ENCODE measurements at places on chromosomes 5 and 9.

- DNase-seq = peak; percentile 7
Observed at GRCh38 chr9:110579034-110579861, at the start of gene SVEP1. Gene SVEP1 (minus strand): TSS chr9:110579741. CDS start chr9:110579543, 198 bp downstream.

- peak; percentile 3 for DNase-seq
Observed at GRCh38 chr9:93257808-93258331, 73.9 kb downstream of the WNK2 start.

DNA sequence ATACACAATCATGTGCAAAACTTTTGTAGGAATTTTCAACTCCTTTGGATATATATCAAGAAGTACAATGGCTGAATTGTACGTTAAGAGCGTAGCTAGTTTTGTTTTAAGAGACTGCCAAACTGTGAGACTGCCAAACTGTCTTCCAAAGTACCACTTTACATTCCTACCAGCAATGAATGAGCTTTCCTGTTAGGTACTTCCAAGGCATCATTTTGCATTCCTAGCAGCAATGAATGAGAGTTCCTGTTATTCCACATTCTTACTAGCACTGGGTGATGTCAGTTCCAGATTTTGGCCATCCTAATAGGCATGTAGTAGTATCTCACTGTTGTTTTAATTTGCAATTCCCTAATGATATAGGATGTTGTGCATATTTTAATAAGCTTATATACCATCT is 219.3 kb downstream of the KCNN2 start:
- no peak for DNase-seq

- DNase-seq = no peak
Observed at GRCh38 chr9:69768101-69768500, 8.3 kb upstream of the PTAR1 start.

- DNase-seq = no peak
Observed at GRCh38 chr5:154345255-154345952, 100.4 kb upstream of the SAP30L start.

- DNase-seq = no peak
Observed at GRCh38 chr5:54895816-54896341, 89.5 kb downstream of the ESM1 start.

GRCh38 chr5:96384353-96384752 is 48.7 kb downstream of the PCSK1 start:
- no peak for DNase-seq

DNA sequence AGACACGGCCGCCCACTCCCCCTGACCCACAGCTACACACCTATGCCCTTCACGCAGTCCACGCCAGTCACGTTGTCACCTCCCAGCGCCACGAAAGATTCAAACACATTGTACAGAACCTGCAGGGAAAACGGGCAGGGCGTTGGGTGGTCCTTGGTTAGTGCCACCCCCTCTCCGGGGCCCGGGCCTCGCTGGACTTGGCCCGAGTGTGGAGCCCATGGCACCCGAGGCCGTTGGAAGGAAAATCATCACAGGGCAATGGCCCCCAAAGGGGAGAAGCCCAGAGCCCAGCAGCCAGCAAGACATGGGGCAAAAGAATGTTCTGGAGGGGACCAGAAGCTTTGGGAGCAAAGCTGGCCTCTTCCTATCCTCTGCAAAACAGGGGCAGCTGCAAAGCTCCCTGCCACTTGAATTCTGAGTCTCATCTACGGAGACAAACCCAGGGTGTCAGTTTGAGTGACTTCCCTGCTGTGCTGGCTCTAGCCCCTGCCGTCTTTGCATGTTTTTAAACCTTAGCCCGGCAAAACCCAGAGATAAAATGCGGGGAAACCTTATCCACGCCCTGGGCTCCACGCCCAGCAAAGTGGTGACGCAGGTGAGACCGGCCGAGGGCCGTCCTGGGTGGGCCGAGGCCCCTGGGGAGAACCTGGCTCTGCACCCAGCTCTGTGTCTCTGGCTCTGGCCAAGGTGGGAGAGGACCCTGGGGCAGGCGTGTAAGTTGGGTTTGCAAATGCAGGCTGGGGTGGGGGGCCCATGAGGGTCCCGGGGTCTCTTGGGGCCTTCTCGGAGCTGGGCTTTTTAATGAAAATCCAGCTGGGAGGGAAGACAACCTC is 38.9 kb downstream of the SLC9A3 start:
- DNase-seq = no peak

- DNase-seq = no peak
Observed at GRCh38 chr9:84793251-84793650, 123.7 kb downstream of the NTRK2 start.

DNA sequence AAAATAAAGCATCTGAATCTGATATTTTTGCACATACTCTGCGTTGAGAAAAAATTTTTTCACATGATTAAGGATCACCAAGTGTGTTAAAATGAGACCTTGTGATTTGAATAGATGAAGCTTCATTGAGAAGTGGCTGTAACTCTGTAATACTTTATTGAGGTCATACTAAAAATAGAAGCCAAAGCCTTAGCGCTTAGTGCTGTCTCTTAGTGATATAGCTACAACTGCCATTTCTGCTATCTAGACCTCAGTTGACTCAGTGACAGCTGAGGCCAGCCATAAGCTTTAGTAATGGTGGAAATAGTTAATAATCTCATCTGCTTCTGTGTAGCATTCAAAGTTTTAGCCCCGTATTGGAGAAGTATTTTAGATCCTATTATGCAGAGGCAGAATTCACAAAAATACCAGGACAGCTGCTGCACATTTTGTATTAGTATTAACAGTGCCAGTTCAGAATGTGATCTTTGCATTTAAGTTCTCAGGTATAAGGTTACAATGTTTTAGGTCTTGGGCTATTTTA is 107.4 kb upstream of the SGCD start:
- DNase-seq = no peak

GRCh38 chr5:178671602-178672144 is 44.8 kb upstream of the CLK4 start:
- no peak for DNase-seq

DNA sequence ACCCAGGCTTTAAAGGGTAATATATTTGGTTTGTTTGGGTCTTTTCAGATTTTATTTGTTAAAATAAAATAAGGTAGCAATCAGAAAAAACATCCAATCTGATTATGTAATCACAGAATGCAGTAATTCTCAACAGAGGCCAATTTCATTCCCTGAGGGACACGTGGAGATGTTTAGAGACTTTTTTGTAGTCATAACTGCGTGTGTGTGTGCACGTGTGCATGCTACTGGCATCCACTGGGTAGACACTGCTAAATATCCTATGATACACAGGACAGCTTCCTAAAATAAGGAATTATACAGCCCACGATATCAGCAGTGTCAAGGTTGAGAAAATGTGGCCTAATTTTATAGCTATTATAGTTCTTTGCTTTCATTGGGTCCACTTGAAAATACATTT is 180.8 kb upstream of the KLF9 start:
- DNase-seq = no peak

DNA sequence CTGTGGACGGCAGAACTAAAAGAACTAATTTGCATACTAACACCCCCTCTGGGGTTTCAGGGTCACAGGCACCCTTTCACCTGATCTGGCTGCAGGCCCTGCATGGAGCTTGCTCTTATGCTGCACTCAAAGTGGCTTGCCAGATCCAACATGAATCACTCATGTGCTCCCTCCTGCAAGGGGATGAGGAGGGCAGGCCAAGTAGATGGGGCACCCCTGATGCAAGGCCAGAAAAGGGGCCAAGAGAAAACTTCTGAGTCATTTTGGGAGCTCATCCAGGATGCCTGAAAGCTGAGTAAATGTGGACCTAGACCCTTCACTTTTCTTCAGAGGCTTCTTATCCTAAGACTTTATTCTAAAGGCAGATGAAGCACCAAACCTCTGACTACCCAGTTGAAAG is 558.5 kb upstream of the PTGER4 start:
- no peak for DNase-seq

- no peak for DNase-seq
Observed at GRCh38 chr5:104594850-104595249, 1032.3 kb upstream of the NUDT12 start.

- no peak for DNase-seq
Observed at GRCh38 chr5:140230373-140230772, 55.4 kb downstream of the CYSTM1 start.

DNA sequence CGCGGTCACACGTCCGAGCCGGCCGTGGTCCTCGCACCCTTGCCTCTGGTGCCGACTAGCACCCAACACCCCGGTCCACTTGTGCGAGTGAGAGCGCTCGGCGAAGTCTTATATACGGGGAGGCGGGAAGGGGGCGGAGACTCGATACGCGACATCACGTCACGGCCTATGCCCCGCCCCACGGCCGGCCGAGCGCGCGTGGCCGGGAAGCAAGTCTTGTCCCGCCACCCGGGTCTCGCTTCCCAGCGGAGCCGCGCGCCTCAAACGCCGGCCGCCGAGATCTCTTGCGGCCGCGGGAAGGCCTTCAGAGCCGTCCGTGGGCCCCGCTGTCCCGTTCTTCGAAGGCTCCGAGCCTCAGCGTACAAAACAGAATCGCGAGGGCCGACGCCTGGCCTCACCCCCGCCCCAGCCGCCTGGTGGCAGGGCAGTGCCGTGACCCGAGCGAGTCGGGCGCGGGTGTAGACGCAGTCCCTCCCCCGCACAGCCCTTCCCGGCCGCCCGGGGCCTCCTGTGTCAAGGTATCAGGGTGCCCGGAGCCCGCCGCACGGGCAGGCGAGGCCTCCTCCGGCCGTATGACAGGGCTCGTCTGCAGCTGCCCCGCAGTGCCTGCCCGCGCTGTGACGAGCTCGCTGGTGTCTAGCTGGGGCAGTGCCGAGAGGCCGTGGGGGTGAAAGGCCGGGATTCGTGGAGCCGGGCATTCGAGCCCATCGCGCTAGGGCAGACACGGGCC is at the start of gene PLK2:
Gene PLK2 (minus strand): TSS at position 85 of the 730 bp plus-strand sequence. CDS start 127 bp downstream, outside the sequence.
- DNase-seq = peak; percentile 89

GRCh38 chr9:79221084-79221483 is 350.7 kb upstream of the TLE4 start:
- DNase-seq = no peak

GRCh38 chr5:113489299-113489698 is 1.0 kb upstream of the MCC start:
- no peak for DNase-seq

DNA sequence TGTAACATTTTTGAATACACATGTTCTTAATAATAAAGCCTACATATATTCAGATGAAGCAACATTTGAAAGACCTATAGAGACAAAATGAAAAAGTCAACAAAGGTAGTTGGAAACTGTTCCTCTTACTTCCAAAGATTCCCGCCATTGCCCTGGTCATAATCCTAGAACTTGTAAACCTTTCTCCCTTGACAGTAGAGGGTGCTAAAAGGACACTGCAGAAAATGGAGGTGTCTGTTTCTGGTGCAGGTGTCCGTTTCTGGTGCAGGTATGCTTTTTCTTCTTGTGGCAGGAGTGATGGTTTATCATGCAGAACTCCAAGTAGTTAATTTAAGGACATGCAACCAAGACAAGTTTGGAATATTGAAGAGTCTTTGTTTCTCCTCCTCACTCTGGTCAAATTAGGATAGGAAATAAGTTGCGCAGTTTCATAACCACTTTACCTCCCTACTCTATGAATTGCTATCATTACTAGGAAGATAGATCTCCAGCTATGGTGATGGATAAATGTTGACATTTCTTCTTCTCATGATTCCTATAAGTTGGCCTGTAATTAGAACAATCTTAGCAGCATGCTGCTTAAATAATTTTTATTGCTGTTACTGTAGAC is 56.0 kb upstream of the FAM174A start:
- DNase-seq = no peak

- no peak for DNase-seq
Observed at GRCh38 chr9:10873999-10874398, 261.2 kb upstream of the PTPRD start.

DNA sequence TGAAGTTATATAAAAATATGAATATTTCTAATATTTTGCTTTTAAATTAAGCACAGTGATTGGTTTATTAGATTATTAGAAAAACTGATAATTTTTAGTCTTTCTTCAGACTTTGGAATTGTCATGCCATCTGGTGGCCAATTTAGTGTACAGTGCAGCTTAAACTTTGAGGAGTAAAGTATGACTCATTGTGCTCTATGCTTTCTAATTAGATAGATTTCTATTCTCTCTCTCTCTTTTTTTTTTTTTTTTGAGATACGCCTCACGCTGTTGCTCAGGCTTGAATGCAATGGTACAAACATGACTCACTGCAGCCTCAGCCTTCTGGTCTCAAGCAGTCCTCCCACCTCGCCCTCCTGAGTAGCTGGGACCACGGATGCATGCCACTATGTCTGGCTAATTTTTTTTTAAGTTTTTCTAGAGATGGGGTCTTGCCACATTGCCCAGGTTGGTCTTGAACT is 42.1 kb upstream of the GPR21 start:
- peak; percentile 28 for DNase-seq

- no peak for DNase-seq
Observed at GRCh38 chr9:124272979-124273378, 15.2 kb downstream of the NEK6 start.

- DNase-seq = no peak
Observed at GRCh38 chr5:1958211-1959010, 75.7 kb upstream of the IRX4 start.

DNA sequence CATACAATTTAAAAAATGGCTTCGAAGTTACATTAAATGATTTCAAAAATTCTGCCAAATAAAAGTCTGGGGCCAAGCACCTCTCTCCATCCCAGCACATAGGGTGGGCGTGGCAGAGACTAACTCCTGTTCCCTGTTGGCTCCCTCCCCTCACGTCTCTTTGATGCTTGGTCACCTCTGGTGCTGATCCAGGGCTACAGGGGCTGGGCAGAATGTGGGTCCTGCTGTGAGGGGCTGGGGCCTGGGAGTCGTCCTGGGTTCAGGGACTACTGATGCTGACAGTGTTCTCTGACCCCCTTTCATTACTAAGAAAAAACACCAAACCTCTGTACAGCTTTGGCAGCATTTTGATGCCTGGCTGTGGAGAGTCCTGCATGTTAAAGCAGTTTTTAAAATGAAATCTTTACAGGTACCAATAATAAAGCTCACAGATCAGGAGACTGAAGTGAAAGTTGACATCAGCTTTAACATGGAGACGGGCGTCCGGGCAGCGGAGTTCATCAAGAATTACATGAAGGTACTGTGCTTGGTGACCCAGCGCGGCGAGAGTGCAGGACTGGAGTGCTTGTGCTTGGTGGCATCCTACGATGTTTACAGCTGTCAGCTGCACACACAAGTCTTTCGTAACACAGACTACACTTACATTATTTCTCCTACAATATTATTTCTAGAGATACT is 29.0 kb downstream of the TENT4A start:
- no peak for DNase-seq

DNA sequence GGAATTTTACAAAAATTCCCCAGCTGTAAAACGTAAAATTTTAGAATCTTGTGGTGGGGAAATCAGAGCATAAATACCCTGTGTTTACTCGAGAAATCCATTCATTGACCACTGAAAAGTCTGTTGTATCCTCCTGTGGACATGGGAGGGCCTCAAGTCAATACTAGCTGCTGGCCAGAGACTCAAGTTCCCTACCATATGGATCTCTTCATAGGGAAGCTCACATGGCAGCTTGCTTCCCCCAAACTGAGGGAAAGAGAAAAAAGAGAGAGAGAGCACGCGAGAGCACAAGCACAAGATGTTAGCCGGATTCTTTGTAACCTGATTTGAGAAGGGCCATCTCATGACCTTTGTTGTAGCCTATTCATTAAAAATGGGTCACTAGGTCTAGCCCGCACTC is 591.9 kb downstream of the LRRC70 start:
- DNase-seq = no peak

Measured in HAP-1 (cell line).